ENCODE measurements at places on chromosomes 4 and X.

- DNase-seq: no peak
These were observed 766.8 kb upstream of the FTHL17 start for GRCh38 chrX:31838617-31839016.

GRCh38 chr4:16783119-16783518 lies 115.3 kb downstream of the LDB2 start:
- no peak for DNase-seq

DNA sequence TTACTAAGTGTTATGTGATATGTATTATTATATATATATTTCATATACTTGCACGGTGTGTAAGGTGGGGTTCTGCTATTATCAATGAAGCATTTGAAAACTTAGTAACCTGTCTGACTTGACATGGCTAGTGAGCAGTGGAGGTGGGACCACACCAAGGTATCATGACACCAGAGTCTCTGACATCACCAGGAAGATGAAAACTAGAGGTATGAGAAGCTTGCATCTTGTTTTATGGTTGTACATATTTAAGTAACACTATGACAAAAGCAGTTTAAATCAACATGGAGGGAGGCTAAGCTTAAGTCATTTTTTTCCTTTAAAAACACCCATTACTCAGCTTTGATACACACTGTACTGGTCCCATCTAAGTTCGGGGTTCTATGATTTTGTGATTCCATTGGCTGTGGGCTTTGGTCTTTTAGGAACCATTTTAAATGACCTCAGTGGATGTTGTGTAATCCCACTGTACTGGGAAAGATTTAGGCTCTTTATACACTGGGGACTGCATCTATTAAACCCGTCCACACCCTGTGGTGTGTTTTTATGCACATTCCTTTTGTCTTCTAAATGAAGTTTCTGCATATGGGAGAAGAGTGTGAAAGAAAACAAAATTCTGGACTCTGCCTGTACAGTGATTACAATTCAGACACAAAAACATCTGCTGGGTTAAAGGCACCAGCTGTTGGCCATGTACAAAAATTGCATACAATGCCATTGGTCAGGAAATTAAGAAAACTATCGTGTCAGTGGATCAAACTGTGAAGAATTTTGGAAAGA lies 570.6 kb downstream of the SPRY1 start:
- no peak for DNase-seq

DNA sequence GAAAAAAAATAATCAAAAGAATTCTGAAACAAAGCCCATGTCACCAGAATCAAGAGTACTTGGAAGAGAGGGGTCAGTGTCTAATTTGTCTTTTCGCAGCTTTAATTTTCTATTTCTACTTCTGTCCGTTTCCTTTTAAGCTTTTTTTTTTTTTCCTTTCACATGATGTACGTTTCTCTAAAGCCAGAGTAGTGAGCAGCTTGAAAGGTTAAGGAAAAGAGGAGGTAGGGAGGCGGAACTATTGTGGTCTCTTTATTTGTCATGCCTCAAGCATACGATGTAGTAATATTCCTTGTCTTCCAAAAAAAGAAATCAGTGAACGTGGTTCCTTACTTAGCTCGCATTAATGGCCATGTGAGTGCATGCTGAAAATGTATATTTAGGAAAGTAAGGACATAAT lies 311.5 kb downstream of the TENM3 start:
- DNase-seq: no peak

DNA sequence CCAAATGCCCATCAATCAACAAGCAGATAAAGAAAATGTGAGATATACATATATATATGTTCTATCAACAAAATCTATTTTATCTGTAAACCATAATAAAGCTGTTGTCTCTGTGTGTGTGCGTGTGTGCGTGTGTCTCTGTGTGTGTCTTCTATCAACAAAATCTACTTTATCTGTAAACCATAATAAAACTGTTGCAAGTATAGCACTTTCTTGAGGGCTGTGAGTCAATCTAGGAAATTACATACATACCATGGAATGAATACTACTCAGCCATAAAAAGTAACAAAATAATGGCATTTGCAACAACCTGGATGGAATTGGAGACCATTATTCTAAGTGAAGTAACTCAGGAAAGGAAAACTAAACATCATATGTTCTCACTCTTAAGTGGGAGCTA lies 12.5 kb upstream of the PLK4 start:
- DNase-seq: no peak

GRCh38 chr4:106039796-106040195 lies 144.5 kb downstream of the NPNT start:
- DNase-seq: no peak

DNA sequence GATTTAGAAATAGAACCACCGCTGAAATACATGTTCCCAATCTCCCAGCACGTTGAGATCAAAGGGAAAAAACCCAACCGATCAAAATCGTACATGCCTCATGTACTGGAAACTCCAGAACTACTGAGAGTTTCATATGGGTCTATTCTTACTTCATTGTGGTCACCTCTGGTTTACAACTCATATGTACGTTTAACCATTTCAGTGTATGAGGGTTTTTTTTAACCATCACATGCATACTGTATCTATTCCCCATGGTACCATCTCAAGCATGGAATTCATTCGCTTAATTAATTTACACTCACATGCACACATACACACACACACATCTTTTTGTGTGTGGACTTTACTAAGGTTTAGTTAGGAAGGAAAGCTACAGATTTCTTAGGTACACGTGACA lies 46.0 kb upstream of the CLNK start:
- DNase-seq: no peak
